ENCODE measurements at places on chromosomes 13 and 19. TPM values are rescaled to one million over a fixed set of nuclear protein-coding genes. Genes with fewer than 3 reads are reported as not detected.

Gene LIPE
- 39.1 TPM for total RNA-seq

Gene TINCR
- 0.33 TPM for total RNA-seq

Gene FFAR2
- total RNA-seq: not detected

Gene GJA3
- total RNA-seq: not detected

Gene DNAJC15
- 16.6 TPM for total RNA-seq

Gene C19orf18
- total RNA-seq: not detected

Gene PTPRS
- total RNA-seq: 0.09 TPM

Gene COL4A1
- total RNA-seq: not detected

All from activated CD4-positive, alpha-beta T cell treated with anti-CD3 and anti-CD28 coated beads, Interleukin-2, amount 10 ng/mL, durations not matched to agents 24 days and 14 days (primary cell).